ENCODE measurements at places on chromosomes 11 and 22.

DNA sequence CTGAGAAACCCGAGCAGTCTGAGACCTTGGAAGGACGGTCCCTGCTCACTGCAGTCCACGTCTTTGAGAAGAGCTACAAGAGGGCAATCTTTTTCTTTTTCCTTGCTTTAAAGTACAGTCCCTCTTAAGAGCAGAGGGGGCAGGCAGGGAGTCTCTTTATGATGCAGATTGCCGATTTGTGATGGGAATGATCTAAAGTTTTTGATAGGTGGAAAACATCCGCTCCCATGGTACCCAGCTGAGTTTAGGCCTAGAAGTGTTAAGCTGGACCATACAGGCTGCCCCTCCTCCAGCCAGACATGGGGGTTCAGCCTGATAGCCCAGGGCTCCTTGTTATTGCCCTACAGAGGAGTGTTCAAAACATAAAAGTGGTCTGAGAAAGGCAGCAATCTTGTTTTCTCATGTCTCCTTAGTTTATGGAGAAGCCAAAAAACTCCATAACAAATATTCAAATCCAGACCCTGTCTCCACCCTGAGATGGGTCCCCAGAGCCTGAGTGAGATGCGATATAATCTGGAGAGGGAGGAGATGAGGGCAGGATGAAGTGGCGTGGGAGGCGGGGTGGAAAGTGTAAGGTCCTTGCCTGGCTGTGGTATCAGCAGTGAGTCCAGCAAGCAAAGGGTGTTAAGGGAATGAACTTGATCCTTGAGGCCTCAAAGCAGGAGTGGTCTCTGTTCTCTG lies 135.1 kb downstream of the FDX1 start:
- no peak for DNase-seq

DNA sequence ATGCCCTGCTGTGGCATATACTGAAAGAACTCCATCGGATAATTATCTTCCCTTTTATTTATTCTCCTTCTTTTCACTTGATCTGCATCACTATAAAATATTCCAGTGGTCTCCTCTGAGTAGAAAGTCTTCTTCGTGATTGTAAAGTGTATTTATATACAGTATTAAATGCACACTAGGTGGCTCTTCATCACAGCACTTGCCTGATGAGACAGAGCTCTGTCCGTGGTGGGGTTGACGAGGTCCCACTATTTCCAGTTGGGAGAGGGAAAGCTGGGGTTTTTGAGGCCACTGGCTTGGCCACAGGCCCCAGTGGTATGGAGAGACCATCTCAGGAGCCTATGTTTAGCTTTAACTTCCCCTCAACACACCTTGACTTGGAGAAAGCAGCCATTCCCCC lies 31.6 kb upstream of the ZBTB16 start:
- no peak for DNase-seq

DNA sequence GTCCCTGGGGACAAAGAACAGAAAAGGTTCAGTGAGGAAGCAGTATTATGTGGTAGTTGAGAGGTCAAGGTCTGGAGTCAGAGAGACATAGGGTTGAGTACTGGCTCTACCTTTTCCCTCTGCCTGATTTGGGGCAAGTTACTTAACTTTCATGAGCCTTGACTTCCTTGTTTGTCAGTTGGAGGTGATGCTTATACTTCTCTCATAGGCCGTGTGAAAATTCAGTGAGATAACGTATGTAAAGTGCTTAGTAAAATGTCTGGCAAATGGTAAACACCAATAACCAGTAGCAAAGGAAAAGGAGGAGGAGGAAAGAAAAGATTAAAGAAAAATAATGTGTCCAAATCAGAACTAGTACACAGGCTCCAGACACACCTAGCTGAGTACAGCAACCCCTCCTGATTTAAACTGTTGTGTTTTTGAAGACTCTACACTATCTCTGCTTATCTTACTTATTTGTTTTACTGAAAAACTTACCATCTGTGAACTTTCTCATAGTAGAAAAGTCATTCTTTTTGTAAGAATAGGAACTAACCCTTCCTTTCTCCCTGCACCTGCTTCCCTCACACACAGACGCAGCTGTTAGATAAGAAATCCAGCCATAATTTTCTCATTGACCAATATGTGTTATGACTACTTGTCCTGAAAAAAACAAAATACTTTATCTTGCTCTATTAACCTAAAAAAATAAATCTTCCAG lies 126.9 kb downstream of the CD44 start:
- no peak for DNase-seq

DNA sequence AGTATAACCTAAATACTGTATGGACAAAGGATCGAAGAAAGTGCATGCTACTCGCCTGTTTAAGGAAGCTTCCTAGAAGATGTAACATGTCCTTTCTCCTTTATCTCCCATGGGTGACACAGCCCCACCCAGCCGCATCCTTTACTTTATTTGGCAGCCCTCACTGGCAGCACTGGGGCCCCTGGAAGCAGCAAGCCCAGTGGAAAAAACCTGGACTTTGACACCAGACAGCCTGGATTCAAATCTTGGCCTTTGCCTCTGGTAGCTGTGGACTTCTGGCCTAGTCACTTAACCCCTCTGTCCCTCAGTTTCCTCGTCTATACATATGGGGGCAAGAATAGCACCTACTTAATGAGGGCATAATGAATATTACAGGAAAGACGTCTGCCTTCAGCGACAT lies 67.1 kb downstream of the MYEOV start:
- no peak for DNase-seq

DNA sequence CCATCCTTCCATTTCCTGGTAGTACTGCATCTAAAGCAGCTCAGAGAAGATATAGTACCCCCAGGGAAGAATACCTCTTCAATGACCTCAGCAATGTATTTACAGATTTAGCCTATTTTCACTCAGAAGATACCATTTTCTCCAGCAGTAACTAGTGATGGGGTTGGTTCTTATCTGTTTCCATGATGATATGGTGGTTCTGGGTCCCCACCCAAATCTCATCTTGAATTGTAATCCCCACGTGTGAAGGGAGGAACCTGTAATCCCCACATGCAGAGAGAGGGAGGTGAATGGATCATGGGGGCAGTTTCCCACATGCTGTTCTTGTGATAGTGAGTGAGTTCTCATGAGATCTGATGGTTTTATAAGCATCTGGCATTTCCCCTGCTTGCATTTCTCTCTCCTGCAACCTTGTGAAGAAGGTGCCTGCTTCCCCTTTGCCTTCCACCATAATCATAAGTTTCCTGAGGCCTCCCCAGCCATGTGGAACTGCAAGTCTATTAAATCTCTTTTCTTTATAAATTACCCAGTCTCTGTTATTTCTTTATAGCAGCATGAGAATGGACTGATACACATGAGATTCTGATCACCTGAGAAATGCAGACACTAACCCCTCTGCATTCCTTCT lies 139.2 kb downstream of the CCDC81 start:
- DNase-seq, result no peak

DNA sequence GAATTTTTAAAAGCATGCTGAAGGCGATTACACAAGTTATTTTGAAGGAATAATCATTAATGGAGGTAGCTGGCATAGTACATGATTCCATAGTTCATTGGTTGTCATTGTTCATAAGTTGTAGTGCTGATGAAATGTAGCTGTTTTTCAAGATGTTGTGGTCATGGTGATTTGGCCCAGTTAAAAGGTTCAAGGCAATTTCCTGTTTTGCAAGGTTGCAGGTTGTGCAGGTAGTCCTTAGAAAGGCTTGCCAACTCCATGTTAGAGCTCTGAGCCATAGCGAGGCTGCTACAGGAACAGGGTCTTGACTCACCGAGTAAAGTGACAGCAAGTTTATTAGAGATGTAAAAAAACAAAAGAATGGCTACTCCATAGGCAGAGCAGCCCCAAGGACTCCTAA lies 95.8 kb upstream of the CHORDC1 start:
- no peak for DNase-seq

DNA sequence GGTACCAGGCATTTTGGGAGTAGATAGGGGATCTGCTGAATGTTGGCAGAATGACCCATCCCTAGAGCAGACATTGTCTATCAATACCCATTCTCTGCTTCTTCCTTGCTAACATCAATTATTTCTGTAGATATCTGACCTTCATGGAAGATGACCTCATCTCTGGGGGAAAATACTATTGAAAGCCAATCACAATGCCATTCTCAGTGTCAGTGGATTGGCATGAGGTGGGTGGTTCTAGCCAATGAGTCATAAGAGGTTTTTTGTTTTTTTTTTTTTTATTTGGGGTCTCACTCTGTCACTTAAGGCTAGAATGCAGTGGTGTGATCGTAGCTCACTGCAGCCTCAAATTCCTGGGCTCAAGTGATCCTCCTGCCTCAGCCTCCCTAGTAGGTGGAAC lies 42.5 kb downstream of the SNX19 start:
- no peak for DNase-seq

DNA sequence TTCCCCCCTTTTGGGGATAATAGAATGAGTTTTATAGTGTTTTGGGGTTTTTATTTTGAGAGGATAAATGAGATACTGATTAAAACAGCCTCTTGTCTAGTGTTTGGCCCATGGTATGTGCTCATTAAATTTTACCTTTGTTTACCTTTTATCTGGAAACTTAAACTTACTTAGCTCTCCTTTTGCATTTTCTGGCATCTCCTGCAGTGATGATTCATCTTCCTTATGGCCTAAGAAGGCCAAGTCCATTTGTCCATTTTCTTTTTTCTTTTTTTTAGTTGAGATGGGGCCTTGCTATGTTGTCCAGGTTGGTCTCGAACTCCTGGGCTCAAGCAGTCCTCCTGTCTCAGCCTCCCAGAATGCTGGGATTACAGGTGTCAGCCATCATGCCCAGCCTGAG lies 156.3 kb downstream of the COMMD9 start:
- DNase-seq, result no peak

DNA sequence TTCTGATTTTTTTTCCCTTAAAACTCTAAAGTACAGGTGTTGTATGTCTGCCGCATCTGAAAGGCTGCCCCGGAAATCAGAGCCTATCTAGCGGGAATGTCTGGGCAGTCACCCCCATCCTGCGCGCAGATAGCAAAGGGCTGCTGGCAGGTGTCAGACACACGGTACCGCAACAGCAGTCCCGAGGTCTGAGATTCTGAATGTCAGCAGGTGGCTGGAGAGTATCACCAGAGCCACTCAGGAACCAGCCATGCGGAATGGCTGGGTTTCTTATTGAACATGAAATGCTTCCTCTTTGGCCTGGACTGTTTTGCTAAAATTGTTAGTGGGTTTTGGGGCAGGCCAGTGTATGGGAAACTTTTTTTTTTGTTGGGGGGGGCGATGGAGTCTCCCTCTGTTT lies 53.3 kb downstream of the CERK start:
- no peak for DNase-seq

DNA sequence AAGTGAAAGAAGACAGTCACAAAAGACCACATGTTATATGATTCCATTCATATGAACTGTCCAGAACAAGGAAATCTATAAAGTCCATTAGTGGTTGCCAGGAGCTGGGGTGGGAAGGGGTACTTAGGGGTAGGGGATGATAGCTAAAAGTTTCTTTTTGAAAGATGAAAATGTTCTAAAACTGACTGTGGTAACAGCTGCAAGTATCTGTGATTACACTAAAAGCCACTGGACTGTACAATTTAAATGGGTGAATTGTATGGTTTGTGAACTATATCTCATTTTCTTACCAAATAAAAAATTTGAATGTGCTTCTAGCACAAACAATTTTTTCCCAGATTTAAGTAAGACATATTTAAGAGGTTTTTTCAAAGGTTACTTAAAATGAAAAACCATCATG lies 22.1 kb downstream of the CHKA start:
- no peak for DNase-seq

DNA sequence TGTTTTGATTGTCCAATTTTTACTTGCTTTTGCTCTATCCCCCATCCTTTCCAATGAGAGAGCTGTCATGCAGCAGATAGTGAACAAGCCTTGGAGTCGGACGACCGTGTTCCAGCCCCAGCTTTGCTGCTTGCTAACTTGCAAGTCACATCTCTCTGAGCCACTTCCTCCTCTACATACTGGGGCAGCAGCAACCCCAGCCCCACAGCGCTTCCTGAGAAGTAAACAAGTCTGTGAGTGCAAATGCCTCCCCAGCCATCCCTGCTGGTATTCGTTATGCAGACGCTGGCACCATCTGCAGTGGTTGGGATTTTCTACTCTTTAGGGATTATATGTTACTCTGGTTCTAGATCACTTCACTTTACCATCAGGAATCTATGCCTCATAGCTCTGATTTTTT lies 35.0 kb downstream of the TPBGL start:
- DNase-seq, result no peak

GRCh38 chr22:25112538-25113253 lies 87.0 kb upstream of the CRYBB3 start:
- no peak for DNase-seq

- DNase-seq, result no peak
Measured at GRCh38 chr11:72478669-72479068, 44.3 kb upstream of the CLPB start.

DNA sequence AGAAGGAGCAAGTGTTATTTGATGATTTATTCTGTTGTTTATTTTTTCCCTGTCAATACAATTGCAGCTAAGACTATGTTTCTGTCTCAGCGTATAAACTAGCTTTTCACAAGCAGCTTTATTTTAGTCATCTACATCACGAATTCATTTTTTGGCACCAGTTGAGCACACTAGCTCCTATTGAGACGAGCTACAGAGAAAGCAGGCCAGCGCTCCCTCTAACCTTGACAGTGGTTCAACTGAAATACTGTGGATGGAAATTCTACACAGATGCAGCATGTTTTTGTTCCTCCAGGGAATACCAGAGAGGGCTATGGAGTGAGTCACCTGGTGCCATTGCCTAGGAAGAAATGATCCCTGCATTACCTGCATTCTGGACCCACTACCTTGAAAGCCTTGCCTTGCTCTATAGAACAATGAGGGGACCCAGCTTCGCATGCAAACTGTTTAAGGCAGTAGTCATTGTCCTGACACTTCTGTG lies 108.2 kb upstream of the ARHGAP42 start:
- no peak for DNase-seq

DNA sequence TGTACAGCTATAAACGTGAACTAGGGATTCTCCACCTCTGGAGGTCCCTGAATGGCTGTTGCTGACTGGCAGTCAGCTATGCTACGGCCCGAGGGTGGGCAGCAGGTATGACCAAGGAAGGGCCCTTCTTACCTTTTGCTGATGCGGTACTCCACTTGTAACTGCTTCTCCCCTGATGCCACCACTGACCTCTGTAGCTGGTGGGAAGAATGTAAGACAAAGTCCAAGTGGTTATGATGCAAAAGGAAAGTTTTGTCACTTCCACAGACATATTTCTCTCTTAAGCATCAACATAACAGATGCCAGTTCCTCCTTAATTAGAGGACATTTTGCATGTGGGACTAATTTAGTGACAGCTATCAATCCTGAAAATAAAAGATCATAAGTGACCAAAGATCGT lies 32.2 kb downstream of the P4HA3 start:
- no peak for DNase-seq

GRCh38 chr11:11142430-11142829 lies 210.6 kb downstream of the CSNK2A3 start:
- DNase-seq, result no peak
